ENCODE measurements at places on chromosomes 1 and 21.

DNA sequence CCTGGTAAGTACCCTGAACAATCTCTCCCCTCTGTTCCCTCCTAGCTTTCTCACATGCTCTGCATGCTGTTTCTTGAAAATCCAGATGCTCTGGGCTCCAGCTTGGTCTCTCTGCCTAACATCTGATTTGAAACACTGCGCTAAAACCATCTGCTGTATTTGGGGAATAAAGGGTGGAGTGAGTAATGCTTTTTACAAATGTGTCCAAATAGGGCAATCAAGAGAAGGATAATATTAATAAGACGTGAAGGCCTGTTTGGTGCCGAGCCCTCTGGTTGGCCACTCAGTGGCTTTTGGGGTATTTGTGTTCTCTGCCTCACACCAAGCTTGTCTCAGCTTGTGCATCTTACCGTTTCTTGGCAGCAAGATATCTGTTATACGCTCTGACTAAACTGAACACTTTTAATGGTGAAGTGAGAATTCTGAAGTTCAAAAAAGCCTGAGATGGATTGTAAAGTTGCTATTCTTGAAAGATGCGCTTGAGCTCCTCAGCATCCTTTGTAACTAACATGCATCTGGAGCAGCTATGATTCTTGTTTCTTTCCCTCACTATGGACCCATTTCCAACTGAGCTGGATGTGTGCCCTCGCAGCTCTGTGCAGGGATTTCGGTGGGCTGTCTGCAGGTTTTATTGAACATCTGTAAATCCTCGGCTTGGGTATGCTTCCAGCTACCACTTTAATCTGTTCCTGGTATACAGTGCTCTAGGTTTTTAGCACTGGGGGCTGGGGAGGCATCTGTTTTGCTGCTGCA is 269.4 kb downstream of the RWDD3 start:
- no peak for DNase-seq

DNA sequence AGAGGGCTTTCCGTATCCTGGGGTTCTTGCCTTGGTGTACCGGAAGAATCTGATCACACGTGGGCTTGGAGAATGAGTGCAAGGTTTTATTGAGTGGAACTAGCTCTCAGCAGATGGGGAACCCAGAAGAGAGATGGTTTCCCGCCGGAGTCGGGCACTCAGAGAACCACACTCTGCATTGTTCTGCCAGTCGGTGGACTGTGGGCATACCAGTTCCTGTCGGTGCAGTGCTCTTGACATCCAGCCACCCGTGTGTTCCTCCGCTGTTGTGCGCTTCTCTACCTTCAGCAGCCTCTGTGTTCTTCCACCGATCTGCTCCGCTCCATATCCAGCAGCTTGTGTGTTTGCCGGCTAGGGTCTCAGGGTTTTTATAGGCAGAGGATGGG is 10.8 kb upstream of the PPIE start:
- no peak for DNase-seq

GRCh38 chr1:115251856-115252255 is 86.2 kb downstream of the NGF start:
- no peak for DNase-seq

DNA sequence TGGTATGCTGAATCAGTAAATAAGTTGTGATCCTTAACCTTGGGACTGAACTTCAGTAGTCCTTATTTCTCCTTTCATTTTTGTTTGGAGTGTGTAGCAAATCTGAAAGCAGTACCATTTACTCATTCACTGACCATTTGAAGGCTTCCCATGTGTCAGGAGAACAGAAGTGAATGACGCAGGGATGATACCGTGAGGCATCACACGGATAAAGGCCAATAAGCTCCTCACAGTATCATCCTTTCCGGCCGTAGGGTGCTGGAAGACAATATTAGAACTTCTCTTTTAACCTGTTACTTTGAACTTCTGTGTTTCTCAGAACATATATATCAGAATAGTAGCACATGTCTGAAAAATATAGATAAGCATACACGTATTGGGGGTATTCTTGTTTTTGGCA is 21.3 kb downstream of the BACH1 start:
- no peak for DNase-seq

DNA sequence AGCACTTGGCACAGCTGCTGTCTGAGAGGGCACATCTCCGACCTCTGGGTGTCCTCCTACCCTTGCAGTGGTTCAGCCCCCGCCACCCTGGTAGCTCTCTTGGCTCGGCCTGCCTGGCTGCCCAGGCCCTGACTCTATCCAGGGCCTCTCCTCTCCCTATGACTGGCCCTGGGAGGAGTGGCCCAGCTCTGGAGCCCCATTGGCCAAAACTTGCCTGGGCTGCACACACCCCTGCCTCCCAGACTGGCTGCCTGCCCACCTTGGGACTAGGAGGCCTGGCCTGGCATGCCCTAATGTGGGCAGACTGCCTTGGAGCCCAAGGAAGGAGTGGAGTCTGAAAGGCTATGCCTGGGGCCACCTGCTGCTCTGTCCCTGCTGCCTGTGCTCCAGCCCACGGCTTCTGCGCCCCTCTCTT is 33.6 kb downstream of the ACOT11 start:
- no peak for DNase-seq
